Muscle of leg (tissue), 16 donors: ENCODE measurements at places on chromosomes 3 and 15. TPM values are rescaled to one million over a fixed set of nuclear protein-coding genes. Genes with fewer than 3 reads are reported as not detected.

The ZNF662 gene
- total RNA-seq = 13.0 TPM

The ZNF860 gene
- 0.62 TPM for total RNA-seq

The SPESP1 gene
- 2.7 TPM for total RNA-seq

The C2CD4B gene
- total RNA-seq = 4.8 TPM

The CATSPER2 gene
- total RNA-seq = 0.93 TPM

The CD200R1L gene
- total RNA-seq = not detected

The CCDC54 gene
- total RNA-seq = not detected

The PIGB gene
- total RNA-seq = 9.3 TPM

The TMEM207 gene
- total RNA-seq = not detected

The ROBO2 gene
- total RNA-seq = 7.2 TPM

The ACAD9 gene
- total RNA-seq = 25.6 TPM

The ISLR2 gene
- total RNA-seq = 1.4 TPM

The CCR9 gene
- 0.09 TPM for total RNA-seq

The SPSB4 gene
- total RNA-seq = 13.1 TPM

The OR5K2 gene
- total RNA-seq = not detected

The C3orf52 gene
- 5.7 TPM for total RNA-seq

The GPR87 gene
- total RNA-seq = not detected

The GXYLT2 gene
- total RNA-seq = 39.1 TPM

The GPR160 gene
- 1.2 TPM for total RNA-seq

The CD200 gene
- total RNA-seq = 7.5 TPM

The CSPG4 gene
- 76.7 TPM for total RNA-seq

The GPR27 gene
- 1.5 TPM for total RNA-seq

The CAPN3 gene
- 207 TPM for total RNA-seq

The RTP1 gene
- total RNA-seq = 0.04 TPM

The METTL6 gene
- total RNA-seq = 26.6 TPM

The EXD1 gene
- not detected for total RNA-seq

The IGSF11 gene
- total RNA-seq = 1.8 TPM
